ENCODE measurements at places on chromosomes 2 and 18.

DNA sequence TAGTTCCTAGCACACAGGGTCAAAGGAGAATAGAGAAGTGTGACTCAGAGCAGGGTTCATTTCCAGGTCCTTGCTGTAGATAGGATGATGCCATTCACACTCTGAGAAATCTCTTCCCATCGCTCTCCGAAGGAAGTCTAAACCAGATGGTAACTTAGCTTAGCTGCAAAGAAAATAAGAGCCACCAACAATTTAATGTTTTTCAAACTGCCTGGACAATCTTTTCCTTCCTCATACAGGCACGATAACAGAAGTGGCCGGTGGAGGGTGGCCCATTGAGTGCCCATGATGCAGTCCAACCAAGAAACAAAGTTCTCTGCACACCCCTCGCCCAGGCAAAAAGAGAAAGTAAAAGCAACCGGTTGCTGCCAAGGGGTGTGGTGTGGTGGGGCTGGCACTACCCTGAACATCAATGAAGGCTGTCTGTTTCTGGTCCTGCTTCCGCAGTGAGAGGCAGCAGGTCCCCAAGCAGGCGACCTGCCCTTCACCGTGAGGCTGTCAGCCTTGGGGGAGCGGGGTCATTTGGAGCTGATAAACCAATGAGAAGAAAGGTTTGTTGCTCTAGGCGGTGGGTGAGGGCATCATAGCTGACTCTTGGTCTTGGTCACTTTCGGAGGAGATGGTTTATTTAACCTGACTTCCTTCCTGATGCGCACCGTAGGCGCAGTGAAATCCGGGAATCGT, 105.6 kb upstream of the CD302 start:
- H3K4me1 ChIP-seq = peaks cover 7% of the 10 kb centered on the region
- H3K27me3 ChIP-seq = no peaks in the 10 kb centered on the region
- H3K4me3 ChIP-seq = peak overlapping the region; percentile 78

GRCh38 chr2:26483516-26483915, 5.6 kb upstream of the OTOF start:
- no peak overlapping the region for H3K4me3 ChIP-seq
- no peak overlapping the region for H3K27ac ChIP-seq
- H3K27me3 ChIP-seq = no peaks in the 10 kb centered on the region
- H3K4me1 ChIP-seq = no peaks in the 10 kb centered on the region
- no peaks in the 10 kb centered on the region for H3K36me3 ChIP-seq

DNA sequence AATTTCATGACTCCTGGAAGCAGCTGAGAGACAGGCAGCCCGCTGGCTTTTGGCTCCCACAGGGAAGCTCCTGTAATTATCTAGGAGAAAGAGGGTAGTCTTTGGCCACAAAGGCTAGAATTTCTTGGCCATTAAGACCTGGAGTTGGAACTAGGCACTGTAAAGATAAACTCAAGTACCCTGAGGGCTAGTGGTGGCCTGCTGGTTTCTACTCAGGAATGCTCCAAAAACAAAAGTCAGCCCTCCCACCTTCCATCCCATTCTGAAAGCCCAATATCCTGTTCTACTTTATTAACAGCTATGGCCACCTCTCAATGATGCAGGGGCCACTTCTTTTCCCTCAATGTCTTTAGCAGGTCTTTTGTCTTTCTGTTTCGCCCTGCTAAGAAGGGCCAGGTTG, 34.0 kb upstream of the CYP26B1 start:
- H3K27ac ChIP-seq = no peak overlapping the region
- H3K4me1 ChIP-seq = no peaks in the 10 kb centered on the region
- no peaks in the 10 kb centered on the region for H3K27me3 ChIP-seq
- no peak for DNase-seq

GRCh38 chr2:131394147-131394931, 30.4 kb upstream of the RAB6D start:
- H3K4me1 ChIP-seq = no peaks in the 10 kb centered on the region

DNA sequence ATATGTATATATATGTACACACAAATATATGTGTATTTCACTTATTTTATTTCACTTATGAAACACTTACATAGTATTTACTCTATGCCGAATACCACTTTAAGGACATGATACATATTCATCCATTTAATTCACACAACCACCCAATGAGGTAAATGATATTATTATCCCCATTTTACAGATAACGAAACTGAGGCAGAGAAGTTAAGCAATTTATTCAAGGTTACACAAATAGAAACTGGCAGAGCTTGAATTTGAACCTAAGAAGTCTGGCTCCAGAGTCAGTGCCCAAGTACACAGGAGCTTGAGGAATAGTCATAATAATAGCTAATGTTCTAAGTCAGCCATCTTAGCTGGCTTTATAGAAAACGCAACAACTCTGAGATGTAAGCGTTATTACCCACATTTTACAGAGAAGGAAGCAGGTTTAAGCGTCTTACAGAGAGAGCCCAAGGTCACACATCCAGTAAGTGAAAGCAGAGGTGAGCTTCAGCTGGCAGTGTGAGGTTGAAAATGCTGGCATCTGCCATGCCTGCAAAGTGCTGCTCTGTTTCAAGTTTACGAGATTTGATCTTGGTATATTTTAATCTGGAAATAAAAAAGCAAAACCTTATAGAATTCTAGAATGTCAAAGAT, 326.9 kb downstream of the LPIN1 start:
- no peak overlapping the region for H3K27ac ChIP-seq
- no peaks in the 10 kb centered on the region for H3K27me3 ChIP-seq
- no peaks in the 10 kb centered on the region for H3K36me3 ChIP-seq
- peaks cover 48% of the 10 kb centered on the region for H3K4me1 ChIP-seq
- no peak for DNase-seq

- H3K4me3 ChIP-seq = no peak overlapping the region
- DNase-seq = no peak
- no peaks in the 10 kb centered on the region for H3K36me3 ChIP-seq
- H3K27ac ChIP-seq = no peak overlapping the region
- H3K27me3 ChIP-seq = no peaks in the 10 kb centered on the region
These were observed 44.9 kb upstream of the LONRF2 start for GRCh38 chr2:100367163-100367562.
